ENCODE measurements at places on chromosomes 6 and 20.

- no peak for DNase-seq
These were observed 103.6 kb downstream of the COL21A1 start for GRCh38 chr6:56143796-56144195.

DNA sequence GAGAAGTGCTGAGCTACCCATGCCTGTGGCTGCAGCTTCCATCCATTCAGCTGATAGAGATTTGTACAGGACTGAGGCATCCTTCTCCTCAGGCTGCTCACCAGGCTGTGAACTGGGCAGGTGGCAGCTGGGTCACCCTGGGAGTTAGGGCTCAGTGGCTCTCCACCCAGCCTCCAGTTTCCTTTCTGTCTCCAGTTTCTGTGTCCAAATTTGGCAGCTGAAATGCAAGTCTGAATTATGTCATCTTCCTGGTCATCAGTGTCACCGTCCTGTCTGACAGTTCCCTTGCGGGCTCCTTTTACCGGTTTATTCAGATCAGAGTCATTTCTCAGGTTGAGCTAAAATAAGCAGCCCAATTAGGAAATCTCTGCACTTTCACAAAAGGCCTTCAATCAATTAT lies 93.3 kb downstream of the EDN1 start:
- no peak for DNase-seq

DNA sequence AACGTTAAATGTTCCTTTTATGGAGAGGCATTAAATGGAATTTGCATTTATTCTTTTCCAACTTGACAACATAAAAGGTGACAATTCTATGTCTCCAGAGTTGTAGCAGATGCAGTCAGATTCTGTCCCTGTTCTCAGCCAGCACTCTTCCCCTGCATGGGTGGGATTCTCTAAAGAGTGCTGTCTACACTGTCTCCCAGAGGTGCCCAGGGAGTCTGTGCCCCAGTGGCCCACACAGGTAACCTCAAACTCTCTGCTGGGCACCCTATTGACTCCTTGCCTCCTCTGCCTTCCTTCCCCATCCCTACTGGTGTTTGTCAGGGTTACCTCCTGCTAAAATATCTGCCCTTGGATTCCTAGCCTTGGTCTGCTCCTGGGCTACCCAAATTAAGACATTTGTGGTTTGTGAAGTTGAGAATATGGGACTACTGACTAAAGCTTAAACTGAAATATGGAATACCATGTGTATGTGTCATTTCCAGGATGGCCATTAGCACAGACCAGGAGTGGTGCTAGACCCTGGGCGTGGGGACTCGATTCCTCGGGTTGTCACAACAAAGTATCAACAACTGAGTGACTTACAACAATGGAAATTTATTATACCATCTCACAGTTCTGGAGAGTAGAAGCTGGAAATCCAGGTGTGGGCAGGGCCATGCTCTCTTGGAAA lies 284.7 kb downstream of the CDH26 start:
- no peak for DNase-seq

DNA sequence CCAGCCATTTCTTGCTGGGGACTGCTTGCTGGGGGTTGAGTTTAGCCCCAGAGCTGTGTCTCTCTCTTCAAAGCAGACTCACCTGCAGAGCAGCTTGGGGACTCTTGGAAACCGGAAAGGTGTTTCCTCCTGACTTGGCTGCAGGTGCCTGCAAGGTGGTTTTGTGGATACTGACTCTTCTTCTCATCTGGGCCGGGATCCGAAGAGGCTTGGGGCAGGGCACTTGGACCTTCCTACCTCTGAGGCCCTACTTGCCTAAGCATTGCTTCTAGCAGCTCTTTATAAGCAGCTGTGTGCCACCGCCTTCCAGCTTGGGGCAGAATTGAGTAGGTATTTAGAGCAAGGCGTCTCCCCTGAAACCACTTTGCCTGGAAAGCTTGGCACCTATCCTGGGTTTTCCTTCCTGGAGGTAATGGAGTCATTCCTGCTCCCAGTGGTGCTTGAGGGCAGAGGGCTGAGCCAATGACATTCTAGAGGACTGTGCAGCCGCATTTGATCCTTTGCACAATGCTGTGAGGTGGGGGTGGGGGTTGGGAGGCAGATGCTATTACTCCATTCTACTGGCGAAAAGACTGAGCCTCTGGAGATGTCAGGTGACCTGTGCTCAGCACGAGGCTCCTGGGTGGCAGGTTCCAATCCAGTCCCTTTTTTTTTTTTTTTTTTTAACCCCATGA lies 3.4 kb upstream of the CTSZ start:
- DNase-seq: no peak

- DNase-seq: no peak
These were observed 851.0 kb upstream of the EPHA7 start for GRCh38 chr6:94270091-94270948.

GRCh38 chr6:18263418-18264218 lies 712 bp downstream of the DEK start:
- peak; percentile 13 for DNase-seq

- no peak for DNase-seq
These were observed 312.6 kb upstream of the ID4 start for GRCh38 chr6:19524366-19525186.

DNA sequence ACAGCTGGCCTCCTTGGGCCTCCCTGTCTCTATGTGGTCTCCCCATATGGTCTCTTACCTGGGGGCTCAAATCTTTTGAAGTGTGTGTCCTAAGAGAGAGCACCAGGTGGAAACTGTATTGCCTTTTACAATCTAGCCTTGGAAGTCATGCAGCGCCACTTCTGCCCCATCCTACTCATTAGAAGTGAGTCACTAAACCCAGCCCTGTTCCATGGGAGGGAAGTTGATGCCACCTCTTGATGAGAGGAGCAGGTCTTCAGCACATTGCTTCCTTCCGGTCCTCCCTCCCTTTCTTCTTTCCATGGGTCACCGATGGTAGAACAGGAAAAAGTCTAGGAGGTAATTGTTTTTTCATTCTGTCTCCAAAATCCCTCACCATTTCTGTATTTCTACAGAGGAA lies 156.3 kb downstream of the FOXA2 start:
- DNase-seq: no peak
